Central memory CD4-positive, alpha-beta T cell (primary cell): ENCODE measurements at places on chromosomes 3 and 15.

GRCh38 chr3:142530296-142530695 lies 48.2 kb downstream of the ATR start:
- no peak for DNase-seq

DNA sequence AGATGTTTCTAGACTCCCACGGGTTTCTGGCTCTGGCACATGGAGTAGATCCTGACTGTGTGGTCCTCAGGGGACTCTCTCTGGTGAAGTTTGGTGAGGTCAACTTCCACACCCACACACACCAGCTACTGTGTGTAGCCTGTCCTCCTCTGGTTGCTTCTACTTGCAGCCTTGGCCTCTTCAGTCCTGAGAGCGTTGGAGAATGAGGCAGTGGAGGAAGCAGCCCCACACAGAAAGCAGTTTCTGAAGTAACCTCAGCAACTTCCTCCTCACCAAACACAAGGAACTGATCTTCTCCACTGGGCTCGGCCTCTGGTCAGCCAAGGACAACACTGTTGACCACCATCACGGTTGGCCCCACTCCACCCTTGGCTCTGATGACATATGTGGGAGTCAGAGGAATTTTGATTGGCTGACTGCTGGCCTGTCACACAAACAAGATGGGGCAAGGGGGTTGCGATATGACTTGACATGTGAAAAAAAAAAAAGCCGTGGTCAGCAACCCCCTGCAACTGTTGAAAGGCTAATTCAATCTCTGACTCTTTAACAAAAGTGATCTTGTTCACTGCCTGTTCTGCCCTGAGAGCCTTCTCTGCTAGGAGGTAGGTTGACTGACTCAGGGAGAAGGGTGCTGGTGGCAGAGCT lies 19.6 kb downstream of the CD86 start:
- no peak for DNase-seq

- no peak for DNase-seq
These were observed 13.4 kb downstream of the HACD2 start for GRCh38 chr3:123571264-123571972.

GRCh38 chr15:79168922-79169456 lies 78.4 kb upstream of the RASGRF1 start:
- no peak for DNase-seq

DNA sequence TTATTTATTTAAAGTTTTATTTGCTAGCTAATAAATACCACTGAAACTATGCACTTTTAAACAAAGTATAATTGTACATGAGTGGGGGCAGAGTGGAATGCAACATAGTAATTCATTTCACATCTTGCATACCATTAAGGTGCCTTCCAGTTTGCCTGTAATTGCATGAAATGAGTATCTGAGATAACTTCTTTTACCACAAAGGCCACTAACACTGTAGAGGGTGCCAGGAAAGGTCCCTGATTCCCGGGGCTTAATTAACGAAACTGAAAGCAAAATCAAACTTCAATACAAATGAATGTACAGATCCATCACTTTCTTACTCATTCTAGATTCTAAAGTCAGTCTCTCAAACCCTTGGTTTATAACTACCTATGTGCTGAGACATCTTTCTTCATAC lies 2.1 kb downstream of the CD47 start:
- DNase-seq: peak; percentile 41

DNA sequence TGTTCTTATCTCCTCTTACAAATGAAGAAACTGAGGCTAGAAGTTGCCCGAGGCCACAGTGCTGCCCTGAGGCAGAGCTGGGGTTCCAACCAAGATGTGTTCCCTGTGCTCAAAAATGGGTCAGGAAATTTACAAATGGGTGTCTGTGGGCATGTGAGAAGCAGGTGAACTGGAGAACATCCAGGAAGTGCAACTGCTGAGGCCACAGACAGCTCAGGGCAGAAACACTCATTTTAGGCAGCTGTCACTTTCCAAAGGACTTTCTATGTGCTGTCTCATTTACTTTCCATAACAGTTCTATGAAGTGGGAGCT lies 47.2 kb upstream of the ATP2B2 start:
- DNase-seq: no peak

- no peak for DNase-seq
These were observed 375.1 kb upstream of the DPH6 start for GRCh38 chr15:35921046-35921445.

GRCh38 chr15:42444415-42445063 lies 46.4 kb downstream of the ZNF106 start:
- DNase-seq: no peak

DNA sequence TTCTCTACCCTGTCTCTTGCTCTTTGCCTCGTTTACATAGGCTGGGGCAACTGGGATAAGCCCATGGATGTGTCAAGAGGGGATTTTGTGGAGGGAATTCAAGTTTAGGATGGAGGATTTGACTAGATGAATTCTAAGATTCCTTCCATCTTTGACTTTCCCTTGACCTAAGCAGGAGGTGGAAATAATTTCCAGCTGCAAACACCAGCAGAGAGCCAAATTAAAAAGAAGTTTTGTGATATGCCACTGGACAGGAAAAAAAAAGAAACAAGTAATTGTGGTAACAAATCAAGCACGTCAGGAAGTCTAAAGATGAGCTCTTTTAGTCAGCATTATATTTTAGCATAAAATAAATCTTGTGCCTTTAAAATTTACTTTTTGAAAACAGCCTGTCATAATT lies 49.8 kb downstream of the KCNMB2 start:
- no peak for DNase-seq

DNA sequence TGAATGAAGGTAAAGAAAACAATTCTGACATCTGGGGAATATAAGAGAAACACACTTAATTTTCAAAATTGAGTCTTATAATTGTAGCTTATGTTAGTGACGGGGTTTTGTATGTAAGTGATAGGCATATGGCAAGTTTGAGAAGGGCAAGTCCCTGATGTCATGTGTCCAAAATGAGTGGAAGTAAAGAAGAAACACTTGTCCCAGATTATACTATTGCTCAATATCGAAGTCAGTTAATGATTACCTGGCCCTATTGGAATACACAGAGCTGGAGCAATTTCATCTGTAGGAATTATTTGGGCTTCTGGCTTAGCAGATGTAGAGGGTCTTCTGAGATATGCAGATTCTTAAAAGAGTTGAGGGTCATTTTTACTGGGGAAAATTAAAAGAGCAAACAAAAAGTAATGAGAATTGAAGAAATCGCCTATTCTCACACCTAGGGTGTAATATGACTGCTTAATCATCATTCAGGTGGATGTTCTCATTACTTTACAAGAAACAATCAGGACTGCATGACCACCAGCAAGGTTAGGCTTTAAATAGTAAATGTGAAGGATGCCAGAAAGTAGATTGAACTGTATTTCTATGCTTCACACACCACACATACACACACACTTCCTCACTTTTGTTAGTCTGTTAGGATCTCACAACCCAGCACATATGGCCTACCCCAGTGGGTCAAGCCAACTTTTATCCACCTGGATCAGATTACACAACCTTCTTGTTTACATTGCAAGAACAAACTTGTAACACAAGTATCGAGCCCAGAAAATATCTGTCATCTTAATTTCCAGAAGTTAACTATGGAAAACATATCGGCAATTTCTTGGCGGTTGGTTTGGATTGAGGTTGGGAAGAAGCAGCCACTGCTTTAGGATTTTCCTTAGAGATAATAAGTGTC lies 183.3 kb upstream of the LRRC3B start:
- DNase-seq: no peak

GRCh38 chr15:91950631-91951329 lies 97.3 kb downstream of the SLCO3A1 start:
- DNase-seq: no peak

GRCh38 chr3:159473206-159473605 lies 515.4 kb upstream of the IL12A start:
- DNase-seq: no peak

DNA sequence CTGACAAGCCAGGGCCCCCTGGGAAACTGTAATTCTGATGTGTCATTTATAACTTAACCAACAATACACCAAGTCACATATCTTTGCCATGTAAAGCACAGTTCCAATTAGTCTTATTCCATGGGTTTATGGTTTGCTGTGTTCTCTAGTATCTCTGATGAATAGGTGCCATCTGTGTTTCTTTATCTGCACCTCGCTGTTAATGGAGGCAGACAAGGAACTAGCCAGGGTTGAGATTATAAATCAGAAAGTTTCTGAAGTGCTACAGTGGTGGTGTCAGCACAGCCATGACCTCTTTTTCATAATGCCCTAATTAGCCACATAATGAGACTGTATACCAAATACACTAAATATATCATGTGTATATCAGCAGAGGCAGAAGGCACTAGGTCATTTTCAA lies 866.4 kb downstream of the PLOD2 start:
- DNase-seq: no peak

DNA sequence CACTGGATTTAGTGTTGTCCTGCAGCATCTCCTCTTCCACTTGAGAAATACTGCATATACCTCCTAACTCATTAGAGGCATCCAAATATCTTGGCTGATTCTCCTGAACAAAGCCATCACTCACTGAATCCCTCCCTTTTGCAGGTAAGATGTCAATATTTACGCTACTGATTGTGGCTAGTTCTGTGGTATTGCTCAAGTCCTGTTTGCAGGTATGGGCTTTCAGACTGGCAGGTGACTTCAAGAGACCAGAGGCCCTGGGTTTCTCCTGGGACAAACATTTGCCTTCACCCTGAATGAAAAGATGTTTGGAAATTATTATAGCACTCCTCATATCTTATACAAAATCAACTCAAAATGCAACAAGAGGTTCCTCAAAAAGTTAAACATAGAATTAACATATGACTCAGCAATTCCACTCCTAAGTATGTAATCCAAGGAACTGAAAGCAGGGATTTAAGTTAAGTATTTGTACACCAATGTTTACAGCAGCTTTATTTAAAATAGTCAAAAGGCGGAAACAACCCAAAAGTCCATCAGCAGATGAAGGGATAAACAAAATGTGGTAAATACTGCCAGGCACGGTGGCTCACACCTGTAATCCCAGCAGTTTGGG lies 18.6 kb downstream of the NEK4 start:
- DNase-seq: no peak

DNA sequence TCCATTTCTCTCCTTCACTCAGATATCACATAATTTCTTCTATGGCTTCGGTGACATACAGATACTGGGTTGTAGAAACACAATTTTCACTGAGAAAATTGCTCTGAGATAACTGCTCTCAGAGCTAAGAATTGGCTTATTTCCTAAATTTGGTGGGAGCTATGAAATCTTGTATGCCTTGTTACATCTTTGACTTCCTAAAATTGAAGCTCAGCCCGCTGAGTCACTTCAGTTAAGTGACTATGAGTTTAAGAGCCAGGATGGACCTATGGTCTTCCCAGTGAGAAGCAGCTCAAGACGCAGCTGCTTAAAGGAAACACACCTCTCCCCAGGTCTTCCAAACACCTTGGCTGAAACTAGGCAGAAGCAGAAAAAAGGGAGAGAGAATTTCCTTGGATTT lies 56.4 kb downstream of the EFHB start:
- DNase-seq: no peak

- DNase-seq: no peak
These were observed 63.7 kb upstream of the ULK4 start for GRCh38 chr3:42025370-42026138.

DNA sequence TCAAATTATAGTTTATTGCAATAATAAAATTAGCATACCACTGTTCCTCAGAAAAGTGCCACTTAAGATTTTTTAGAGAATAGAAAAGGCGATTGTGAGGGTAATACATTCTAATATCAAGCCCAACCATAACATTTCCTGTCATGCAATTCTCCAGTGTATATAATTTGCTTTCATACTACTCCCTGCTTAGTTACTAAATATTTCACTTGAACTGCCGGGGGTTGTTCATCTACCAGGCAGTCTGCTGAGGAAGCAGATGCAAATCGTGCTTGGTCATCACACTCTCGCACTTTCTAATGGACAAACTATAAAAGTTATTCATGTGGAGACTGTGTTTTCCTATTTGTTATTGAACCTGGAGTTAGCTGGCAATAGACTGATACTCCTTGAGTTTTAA lies 645.6 kb upstream of the CBLB start:
- DNase-seq: no peak

DNA sequence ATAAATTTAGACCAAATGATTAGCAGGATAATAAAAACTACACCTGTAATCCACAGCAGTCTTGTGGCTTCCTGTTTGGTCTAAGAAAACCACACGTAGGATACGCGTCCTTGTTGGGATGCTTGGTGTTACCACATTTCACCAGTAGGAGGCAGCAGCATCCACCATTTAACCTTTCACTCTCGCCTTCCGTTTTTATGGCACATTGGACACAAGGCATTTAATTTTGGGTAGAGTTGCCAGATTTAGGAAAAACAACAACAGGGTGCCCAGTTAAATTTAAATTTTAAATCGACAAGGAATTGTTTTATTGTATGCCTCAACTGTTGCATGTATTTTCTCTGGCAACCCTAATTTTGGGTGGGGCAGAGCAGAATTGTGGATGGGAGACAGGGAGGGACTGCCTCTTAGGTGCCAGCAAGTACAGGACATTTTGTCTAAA lies 6.3 kb downstream of the LRRC31 start:
- DNase-seq: peak; percentile 63

DNA sequence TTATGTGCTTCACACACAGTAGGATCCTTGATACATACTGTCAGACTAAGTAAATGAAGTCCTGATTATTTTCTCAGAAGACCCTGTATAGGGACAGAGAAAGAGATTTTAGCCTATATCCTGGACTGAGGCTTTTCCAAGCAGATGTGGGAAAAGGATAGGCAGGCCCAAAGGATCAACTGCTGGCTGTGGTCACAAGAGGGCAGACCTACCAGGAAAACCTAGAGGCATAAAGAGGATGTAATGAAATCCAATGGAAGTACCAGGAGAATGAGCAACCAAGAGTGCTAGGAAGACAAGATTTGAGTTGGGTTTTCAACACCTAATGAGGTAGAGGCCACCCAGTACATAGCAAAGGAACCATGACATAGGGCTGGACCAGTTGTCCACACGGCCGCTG lies 23.1 kb downstream of the DCLK3 start:
- no peak for DNase-seq

DNA sequence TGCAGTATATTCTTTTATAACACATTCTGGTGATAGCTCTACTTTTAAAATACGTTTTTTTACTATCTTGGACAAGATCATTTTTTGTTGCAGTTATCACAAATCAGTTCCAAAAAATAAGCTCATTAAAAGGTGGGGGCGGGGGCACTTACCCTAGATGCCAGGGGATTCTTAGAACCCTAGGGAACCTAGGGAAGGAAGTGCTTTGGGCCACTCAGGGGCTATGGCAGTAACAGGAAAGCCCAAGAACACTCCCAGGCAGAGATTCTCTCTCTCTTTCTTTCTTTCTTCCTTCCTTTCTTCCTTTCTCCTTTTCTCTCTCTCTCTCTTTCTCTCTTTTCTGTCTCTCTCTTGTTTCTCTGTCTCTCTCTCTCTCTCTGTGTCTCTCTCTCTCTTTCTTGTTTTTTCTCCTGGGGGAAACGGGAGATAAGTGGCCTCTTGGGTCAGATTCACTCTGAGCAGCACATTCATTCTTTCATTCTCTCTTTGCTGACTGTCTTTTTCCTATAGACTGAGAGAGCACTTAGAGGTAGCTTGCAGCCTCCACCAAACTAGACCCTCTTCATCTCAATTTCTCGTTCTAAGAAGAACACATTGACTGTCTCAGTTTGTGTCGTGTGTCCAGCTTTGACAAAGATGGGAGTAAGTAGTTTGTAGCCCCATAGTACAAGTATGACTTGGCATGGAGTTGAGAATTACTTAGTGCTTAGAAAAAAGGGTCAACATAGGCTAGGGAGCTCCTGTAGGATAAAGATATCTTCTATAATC lies 16.6 kb downstream of the SCAANT1 start:
- DNase-seq: no peak
